ENCODE measurements at places on chromosomes 13 and 19.

GRCh38 chr13:31131470-31131961 is 30.2 kb downstream of the HSPH1 start:
- peak; percentile 21 for DNase-seq

- no peak for DNase-seq
Observed at GRCh38 chr13:73195091-73195490, 136.3 kb downstream of the KLF5 start.

DNA sequence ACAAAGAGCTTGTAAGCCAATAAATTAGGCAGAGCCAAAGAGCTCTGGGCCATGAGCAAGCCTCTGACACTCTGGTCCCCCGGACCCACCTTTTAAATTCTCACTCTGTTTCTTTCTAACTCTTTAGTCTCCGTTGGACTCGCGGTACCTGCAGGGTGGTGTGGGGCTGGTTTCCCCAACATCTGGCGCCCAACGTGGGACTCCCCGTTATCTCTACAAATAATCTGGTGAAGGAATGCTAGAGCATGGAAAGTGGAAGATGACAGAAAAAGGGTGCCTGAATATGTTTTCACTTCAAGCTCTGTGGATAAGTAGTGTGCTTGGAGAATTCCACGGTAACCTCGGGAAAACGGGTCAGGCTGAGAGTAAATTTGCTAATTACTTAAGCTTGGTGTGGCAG is 36.5 kb upstream of the CYP2B6 start:
- DNase-seq = peak; percentile 2

DNA sequence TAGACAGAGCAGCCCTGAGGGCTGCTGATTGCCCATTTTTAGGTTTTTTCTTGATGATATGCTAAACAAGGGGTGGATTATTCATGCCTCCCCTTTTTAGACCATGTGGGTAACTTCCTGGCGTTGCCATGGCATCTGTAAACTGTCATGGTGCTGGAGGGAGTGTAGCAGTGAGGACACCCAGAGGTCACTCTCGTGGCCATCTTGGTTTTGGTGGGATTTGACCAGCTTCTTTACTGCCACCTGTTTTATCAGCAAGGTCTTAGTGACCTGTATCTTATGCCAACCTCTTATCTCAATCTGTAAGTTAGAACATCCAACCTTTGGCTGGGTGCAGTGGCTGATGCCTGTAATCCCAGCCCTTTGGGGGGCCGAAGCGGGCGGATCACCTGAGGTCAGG is 148.0 kb downstream of the PTPRS start:
- DNase-seq = no peak

- DNase-seq = no peak
Observed at GRCh38 chr19:28864577-28865042, 348.3 kb downstream of the UQCRFS1 start.

GRCh38 chr13:32314271-32315237 is 609 bp downstream of the ZAR1L start:
- DNase-seq = peak; percentile 75

- peak; percentile 37 for DNase-seq
Observed at GRCh38 chr13:25179832-25180774, 8.0 kb upstream of the AMER2 start.

GRCh38 chr13:38824342-38824741 is 137.5 kb downstream of the FREM2 start:
- peak; percentile 68 for DNase-seq

DNA sequence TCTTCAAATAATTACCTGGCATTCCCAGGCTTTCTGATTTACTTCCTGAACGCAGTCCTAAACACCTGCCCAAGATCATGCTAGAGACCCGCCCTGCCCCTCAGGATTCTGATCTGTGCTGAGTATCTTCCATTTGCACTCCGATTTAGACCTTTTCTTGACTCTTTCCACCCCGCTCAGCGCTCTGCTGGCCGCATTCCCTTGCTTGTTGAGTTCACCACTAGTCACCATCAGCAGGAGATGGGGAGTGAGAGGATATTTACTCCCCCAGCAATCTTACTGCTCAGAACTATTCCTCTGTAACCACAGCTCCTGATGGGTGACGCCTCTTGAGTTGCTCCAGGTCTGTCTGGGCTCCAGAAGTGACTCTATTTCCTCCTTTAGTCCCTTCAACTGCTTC is 419.4 kb upstream of the MIR17HG start:
- no peak for DNase-seq

- DNase-seq = no peak
Observed at GRCh38 chr13:52779103-52779502, 39.5 kb upstream of the CNMD start.

GRCh38 chr13:38661010-38661675 is 25.7 kb upstream of the FREM2 start:
- DNase-seq = no peak
